PC-3 (cell line): ENCODE measurements at places on chromosomes 4 and X.
A peak's percentile ranks its signal among the peaks of the same experiment; 100 is the strongest.

DNA sequence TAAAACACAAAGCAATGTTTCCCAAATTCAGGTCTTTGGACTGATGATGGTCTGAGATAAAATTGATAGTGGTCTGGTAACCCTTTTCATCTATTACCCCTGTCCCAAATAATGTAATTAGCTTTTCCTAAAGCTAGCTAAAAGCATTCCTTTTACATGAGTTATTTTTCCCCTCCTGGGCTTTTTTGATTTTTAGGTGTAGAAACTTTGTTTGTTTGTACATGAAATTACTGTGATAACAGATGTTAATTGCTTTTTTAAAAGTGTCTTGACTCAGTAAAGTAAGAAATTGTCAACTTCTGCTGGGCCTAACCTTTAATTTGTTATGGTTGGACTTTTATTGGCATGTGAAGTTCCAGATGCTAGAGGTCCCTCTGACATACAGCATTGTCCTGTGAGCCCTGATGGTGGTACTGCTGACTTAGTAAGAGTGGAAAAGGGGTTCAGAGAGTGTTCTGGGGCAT, 145.5 kb downstream of the ARHGAP10 start:
- DNase-seq: no peak

- no peak for DNase-seq
Observed at GRCh38 chrX:110192516-110192915, 125.4 kb downstream of the AMMECR1 start.

- DNase-seq: peak; percentile 62
Observed at GRCh38 chrX:19964017-19964710, 26.7 kb downstream of the BCLAF3 start.

DNA sequence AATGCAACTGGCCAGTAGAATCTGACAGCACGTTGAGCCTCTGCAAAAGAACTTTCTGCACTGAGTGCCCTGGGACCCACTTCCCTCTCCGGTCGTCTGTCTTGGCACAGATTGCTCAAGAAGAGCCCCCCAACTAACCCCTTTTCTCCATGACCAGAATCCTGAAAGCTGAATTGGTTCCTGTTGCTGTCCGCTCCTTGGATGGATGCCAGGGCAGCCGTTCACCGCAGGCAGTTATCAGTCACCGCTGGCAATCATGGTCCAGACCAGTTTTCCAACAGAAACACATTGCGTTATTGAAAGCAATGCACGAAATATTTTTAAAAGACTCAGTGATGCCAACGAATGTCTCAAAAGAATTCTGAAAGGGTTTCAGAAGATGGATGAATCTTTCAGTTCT, 733.7 kb upstream of the FRG1 start:
- DNase-seq: no peak

DNA sequence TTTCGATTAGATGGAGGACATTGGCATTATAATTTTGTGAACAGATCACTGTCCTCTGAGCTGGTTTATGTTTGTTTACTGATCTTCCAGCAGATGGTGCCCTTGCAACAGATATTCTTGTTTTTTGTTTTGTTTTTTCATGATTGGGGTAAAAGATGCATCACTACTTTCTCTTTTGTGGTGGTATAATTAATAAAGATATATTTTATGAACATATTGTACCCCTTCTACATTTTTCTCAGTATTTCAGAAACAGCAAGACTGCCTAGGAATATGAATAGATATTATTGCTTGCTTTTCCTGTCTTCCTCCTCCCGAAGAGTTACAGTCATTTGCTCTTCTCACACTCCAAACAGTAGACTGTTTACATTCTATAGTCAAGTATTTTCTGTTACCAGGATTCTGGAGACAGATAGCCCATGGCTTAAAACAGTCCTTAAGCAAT, 905.2 kb downstream of the TRAM1L1 start:
- DNase-seq: peak; percentile 24

- DNase-seq: no peak
Observed at GRCh38 chr4:120753854-120754253, 168.7 kb downstream of the PRDM5 start.

DNA sequence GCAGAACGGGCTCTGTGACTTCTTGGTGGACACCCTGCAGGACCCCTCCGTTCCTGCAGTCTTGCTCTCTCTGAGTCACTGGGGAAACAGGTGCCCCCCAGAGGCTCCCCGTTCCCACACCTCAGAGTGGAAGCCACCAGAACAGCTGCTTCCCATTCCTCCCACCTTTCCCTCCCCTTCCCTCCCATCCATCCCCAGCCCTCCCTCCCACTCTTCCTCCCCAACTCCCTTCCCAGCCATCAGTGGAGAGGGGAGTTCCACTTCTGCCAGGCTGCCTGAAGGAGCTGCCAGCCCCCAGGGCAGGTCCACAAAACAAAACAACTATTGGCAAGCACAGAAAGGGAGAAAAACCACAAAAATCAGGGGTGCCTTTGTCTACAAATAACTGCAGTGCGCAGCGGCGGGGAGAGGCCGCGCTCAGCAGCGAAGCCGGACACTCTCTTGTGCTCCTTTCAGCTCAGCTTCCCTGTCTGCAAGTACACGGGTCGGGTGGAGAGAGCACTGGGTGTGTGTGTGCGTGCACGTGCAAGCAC, 8.1 kb downstream of the SSR4 start:
- DNase-seq: no peak

DNA sequence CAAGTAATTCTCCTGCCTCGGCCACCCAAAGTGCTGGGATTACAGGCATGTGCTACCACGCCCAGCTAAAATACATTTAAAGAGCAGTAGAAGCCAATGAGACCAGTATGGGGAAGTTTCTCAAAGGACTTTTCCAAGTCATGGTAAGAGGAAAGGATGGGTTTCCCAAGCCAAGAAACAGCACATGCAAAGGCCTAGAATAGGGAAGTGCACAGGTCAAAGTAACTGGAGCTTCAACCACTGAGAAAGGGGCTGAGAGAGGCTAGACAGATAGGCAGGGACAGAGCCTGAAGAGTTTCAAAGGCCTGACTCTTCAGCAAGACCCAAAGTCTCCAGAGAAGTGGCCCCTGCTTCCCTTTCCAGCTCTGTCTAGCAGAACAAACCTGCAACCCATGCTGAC, 162.1 kb downstream of the CORIN start:
- DNase-seq: no peak
